ENCODE measurements at places on chromosomes 3 and 15. TPM values are rescaled to one million over a fixed set of nuclear protein-coding genes. Genes with fewer than 3 reads are reported as not detected.

NPAP1 gene
- not detected for total RNA-seq

TRH gene
- not detected for total RNA-seq

CYP1A1 gene
- total RNA-seq = 2.0 TPM

CHL1 gene
- total RNA-seq = not detected

GOLGA6L24 gene
- not detected for total RNA-seq
